Stimulated activated CD4-positive, alpha-beta T cell treated with anti-CD3 and anti-CD28 coated beads, TNF-alpha, amount 100 ng/mL, for 1 hour (primary cell): ENCODE measurements at places on chromosomes 1 and 21.

- DNase-seq: no peak
Observed at GRCh38 chr1:237961754-237962153, 71.0 kb upstream of the ZP4 start.

DNA sequence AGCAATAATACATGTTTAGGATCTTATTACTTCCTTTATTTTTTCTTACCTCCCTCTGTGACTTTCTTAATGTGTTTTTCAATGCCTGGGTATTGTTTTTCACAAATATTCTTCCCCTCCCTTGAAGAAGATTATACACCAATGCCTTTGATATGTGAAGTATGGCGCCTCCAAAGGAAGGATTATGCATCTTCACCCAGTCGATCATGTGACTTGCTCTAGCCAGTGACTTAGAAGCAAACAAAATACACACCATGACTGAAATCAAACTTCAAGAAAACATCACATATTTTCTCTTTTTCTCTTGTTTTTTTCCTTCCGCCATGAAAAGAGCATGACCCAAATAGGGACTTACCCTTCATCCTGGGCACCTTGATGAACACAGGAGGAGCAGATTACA lies 297.1 kb downstream of the NCAM2 start:
- no peak for DNase-seq

- no peak for DNase-seq
Observed at GRCh38 chr1:31383967-31384366, 11.1 kb upstream of the FABP3 start.

GRCh38 chr1:223204424-223204823 lies 61.4 kb upstream of the TLR5 start:
- no peak for DNase-seq

DNA sequence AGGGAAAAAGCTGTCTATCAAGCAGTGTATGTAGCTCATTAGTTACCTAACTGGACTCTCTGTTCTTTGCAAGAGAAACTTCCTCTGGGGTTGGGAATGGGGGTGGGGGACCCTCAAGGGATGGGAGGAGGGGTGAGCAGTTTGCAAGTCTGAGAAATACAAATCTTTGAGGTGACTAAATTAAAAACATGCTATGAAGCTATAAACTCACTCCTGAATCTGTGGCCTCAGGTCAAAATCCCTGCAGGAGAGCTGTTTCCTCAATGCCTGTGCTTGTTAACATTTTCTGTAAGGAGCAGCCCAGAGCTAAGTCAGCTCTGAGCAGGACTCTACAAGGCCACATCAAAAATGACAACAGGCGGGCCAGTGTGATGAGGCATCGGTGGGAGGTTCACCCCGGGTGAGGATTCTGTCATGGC lies 32.8 kb upstream of the PTPRC start:
- no peak for DNase-seq

DNA sequence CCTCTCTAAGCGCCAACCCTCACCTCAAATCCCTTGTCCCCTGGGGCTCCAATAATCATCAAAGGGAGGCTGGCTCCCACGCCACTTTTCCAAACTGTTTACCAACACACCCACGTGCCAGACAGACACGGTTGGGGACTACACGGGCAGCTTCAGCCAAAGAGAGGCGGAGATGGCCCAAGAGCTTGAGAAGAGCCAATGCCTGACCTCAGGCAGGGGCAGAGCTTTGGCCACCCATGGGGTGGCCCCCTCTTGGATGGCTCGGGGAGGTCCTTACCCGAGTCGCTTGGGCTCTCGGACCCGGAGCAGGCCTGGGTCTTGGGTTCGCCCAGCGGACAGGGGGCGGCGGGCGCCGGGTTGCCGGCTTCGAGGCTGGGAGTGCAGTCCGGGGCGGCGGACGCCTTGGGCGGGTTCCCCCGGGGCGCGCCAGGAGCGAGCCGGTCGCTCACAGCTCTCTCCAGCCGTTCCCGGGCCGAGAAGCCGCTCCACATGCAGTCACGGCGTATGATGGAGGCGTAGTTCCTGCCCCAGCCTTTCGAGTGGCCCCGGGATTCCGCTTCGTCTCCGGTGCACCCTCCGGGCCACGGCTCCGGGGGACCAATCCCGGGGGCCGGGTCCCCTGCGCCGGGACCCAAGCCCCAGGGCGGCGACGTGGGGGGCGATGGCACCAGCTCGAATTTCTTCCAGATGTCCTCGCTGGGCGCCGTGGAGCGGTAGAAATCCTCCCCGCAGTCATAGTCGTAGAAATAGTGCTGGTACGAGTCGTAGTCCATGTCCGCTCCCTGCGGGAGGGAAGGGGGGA lies 854 bp downstream of the MYCL start:
- DNase-seq: no peak

DNA sequence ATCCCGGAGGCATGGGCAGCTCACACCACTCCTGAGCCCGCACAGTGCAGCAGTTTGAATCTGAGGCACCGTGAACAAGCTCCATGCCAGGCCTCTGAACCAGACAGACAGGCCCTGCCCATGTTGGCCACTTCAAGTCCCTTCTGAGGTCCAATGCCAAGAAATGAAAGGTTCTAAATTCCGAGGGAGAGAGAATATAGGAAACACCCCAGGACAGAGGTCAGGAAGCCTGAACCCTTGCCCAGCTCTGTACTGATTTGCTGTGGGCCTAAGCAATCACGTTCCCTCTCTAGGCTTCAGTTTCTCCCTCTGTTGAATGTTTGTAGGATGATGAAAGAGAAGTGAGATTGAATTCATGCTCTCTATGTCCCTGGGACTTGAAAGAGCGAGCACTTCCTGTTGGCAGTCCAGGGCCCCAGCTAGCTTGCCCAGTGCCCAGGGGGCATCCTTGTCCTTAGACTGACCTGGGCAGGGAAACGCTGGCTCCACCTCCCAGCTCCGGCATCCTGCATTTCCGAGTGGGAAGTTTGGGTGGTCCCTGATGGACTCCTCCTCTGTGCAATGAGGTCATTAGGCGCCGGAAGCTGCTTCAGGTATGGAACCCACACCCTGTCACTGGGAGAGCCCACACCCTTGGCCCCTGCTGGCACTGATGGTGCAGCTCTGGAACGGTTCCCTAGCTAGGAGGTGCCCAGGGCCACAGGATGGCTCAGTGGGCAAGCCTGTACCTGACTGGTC lies 242.4 kb upstream of the TMEM51 start:
- no peak for DNase-seq

- no peak for DNase-seq
Observed at GRCh38 chr1:107105914-107106313, 34.9 kb upstream of the NTNG1 start.

DNA sequence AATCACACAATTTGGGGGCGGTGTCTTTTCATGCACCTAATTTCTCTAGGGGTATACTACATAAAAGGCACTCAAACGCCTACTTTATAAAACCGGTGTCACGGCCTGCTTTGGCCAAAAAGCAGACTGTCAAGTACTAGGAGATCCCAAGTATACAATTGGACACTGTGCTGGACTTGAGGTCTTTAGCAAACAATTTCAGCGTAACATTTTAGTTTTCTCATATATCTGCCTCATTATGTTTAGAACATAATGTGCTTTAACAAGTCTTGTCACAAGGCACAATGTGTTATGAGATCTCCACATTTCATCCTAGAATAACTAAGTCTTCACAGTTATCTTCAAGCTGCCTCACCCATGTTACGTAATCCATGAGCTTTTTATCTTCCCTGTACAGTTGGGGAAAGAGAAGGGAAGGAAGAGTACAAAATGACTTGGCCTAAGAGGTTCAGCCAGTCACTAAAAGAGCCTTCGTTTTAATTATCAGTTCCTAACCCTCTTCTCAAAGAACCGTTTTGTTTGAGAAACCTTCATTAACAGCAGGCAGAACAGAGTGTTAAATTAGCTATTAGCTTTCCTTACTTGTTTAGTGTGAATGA lies 1.7 kb downstream of the SSX2IP start:
- no peak for DNase-seq

DNA sequence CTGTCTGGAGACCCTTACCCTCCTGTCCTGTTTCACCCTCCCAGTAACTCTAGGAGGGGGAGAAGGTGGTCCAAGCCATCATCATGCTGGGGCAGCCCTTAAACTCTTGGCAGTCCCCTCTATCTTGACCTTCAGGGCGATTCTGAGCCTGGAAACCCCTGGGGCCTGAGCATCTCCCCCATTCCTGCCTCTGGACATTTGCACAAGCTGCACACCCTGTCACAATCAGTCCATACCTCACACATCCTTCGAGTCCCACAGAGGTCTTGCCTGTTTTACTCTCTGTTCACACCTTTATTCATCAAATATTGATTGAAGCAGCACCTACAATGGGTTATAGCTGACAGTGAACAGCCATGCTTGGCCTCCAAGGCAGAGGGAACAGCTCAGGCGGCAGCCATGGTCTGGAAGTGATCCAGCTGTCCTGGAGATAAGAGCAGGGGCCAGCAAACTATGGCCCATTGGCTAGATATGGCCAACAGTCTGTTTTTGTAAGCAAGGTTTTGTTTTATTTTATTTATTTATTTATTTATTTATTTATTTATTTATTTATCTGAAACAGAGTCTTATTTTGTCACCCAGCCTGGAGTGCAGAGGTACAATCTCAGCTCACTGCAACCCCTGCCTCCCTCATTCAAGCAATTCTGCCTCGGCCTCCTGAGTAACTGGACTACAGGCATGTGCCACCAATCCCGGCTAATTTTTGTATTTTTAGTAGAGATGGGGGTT lies 7.1 kb upstream of the FAM131C start:
- DNase-seq: no peak

GRCh38 chr1:70227439-70227838 lies 6.3 kb downstream of the SRSF11 start:
- DNase-seq: no peak
